ENCODE measurements at places on chromosomes 16 and 17. TPM values are rescaled to one million over a fixed set of nuclear protein-coding genes. Genes with fewer than 3 reads are reported as not detected.

DNA sequence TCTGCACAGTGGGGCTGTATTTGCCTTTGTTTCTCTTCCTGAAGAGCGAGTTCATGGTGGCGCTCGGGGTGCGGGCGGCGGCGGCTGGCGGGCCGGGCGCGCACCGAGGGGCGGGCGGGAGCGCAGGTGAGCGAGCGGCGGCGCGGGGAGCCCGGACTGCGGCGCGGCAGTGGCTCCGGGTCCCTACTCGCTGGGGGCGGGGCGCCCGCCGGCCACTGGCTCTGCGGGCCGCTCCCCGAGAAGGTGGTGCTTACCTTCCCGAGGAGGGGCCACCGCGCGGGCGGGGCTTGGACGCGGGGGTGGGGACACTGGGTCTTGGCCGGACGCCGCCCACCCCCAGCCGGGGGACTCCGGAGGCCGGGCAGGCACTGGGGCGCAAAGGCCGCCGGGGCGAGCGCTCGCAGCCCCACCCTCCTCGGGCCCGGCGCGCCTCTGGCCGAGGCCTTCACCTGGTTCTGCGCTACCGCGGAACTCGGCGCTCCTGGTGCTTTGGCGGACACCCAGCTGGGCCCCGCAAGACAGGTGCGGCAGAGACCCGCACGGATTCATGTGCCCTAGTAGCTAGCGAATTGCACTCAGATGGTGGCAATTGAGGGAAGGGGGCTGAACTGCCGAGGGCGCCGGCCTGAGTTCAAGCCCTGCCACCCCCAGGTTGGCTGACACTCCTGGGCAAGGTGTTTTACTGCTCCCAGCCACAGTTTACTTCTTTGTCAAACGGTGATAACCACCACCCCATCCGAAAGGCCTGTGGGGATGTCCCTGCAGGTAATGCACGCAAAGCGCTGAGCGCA, at the start of gene PPL:
Gene PPL, minus strand, starts transcription at position 158 of the 791 bp plus-strand sequence. Its CDS starts 103 bp downstream, at position 55.
- DNase-seq, result peak; percentile 97

GRCh38 chr17:27384261-27384701, 72.0 kb upstream of the KSR1 start:
- no peak for DNase-seq

DNA sequence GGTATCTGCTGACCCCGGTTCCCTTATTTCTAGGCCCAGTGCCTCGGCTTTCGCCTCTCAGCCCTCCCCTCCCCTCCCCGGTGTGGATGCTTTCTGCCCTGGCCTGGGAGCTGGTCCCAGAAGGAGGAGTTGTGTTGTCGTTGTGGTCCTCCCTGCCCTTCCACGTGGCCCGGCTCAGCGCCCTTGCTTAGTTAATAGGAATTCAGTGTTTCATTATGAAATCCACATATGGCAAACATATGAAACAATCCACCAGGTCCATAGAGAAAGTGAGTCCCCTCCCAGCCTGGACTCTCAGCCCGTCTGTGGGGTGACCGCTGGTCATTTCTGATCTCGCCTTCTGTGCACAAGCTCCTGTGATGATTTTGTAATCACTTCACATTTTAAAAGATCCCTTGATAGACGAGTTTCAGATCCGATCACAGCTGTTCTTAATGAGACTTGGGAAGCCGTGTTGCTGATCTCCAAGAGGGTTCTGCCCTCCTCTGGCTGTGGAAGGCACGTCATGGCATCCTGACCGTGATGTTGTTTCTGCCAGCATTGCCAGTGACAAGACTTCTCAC, 112.1 kb downstream of the BANP start:
- no peak for DNase-seq

DNA sequence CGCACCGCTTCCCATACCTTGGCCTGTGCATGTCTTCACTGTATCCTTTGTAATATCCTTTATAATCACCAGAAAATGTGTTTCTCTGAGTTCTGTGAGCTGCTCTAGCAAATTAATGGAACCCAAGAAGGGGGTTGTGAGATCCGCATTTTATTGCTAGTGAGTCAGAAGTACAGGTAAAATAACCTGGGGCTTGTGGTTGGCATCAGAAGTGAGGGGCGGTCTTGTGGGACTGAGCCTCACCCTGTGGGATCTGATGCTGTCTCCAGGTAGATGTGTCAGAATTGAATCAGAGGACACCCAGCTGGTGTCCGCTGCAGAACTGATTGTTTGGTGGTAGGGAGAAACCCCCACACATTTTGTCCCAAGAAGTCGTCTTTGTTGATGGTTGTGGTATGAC, 382.4 kb downstream of the SNX29 start:
- no peak for DNase-seq

DNA sequence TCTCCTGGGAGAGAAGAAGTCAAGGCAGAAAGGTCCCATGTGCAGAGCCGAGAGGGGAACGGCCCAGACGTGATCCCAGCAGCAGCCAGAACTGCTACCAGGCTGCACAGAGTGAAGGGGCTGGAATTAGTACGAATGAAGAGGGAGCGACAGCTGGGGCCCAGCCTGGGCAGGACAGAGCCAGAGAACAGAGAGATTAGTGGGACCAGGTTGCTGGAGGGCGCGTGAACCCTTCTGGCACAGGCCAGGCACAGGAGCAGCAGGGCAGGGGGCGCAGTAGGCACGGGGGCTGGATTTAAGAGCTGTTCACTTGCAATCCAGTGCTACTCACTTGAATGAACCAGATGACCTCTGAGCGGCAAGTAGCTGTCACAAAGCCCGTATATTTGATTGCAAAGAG, 66.9 kb downstream of the PLXDC1 start:
- no peak for DNase-seq

DNA sequence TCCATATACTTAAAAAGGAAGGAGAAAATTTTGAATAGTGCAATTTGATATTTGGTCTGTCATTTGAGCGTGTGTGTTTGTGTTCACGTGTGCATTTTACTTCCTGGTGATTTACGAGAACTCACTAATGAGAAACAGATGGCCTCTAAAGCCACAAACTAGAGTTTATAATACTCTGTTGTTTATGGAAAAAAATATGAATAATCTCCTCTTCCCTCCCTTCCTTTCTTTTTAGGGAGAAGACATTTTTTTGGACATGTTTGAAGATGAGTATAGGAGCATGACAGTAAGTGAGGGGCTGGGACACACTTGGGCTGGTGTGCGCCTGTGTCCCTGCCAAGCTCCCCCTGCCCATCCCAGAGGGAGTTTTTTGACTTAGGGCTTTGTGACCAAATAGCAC, 102.7 kb downstream of the CLEC16A start:
- no peak for DNase-seq

- DNase-seq, result no peak
Measured at GRCh38 chr16:872436-873242, 72.1 kb upstream of the GNG13 start.

- no peak for DNase-seq
Measured at GRCh38 chr17:38875477-38876075, 5.7 kb downstream of the LASP1 start.

DNA sequence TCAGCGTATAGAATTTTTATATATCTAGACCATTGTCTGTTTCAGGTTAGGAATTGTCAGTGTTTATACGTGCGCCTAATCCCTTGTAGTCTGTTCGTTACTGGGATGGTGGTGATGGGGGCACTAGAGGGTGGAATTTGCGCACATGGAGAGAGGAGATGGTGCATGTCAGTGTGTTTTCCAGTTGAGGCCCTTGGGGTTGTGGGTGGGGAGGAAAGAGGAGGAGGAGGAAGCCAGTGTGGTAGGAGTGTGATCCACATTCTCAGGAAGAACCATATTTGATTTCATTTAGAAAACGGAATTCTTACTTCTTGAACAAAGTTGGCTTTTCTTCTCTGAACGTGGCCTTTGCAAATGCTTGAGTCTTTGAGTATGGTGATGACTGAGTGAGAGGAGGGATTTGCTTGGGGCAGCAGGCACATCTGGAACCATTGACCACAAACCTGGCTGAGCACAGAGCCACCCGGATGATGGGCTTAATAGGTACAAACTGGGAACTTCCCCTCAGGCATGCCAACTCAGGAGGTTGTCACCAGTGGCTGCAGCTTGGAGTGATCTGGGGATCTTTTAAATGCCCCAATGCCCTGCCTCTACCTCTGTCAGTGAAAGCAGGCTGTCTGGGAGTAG, 98.9 kb downstream of the PRKCB start:
- no peak for DNase-seq

DNA sequence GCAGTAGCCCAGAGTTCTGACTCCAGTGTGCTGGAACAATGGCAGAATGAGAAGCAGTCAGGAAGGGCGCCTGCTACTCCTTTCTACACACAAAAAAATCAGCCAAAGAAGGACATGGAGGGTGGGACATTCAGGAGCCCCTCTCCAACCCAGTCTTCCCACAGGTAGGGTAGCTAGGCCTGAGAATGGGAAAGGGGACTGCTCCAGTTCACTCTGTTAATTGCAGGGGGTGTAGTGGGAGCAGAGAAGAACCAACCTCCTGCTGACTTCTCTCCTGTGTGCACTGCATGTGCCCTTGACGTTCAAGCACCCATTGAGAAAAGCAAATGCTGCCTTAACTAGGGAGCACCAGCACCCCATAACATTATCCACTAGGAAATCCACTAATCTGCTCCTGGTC, 119.1 kb upstream of the IRX6 start:
- DNase-seq, result no peak

DNA sequence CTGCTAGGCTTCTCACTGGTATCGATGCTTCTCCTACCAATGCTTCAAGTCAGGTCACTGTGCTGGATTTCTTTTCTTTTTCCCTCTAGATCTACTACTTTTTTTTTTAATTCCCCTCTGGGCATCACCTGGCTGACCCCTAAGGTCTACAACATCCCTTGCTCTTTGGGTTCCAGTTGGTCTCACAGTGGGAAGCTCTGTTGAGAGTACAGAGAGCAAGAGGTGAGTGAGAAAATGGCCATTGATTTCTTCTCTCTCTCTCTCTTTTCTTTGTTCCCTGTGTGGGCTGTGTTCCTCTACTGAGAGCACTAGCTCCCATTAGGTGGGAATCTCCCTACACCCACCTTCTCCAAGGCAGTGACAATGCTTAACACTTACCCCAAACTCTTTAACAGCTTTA, 413.4 kb downstream of the KCNJ2 start:
- DNase-seq, result no peak

DNA sequence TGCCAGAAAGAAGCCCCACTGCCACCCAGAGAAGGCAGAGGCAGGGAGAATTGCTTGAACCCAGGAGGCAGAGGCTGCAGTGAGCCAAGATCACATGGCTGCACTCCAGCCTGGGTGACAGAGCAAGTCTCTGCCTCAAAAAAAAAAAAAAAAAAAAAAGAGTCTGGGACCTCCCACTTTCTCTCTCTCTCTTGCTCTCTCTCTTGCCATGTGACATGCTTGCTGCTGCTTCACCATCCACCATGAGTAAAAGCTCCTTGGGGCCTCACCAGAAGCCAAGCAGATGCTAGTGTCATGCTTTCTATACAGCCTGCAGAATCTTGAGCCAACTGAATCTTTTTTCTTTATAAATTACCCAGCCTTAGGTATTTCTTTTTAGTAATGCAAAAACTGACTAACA, 21.5 kb upstream of the SRSF1 start:
- no peak for DNase-seq

- no peak for DNase-seq
Measured at GRCh38 chr17:62757500-62757951, 50.6 kb downstream of the MARCHF10 start.

- DNase-seq, result no peak
Measured at GRCh38 chr16:12436201-12436657, 367.5 kb downstream of the CPPED1 start.

DNA sequence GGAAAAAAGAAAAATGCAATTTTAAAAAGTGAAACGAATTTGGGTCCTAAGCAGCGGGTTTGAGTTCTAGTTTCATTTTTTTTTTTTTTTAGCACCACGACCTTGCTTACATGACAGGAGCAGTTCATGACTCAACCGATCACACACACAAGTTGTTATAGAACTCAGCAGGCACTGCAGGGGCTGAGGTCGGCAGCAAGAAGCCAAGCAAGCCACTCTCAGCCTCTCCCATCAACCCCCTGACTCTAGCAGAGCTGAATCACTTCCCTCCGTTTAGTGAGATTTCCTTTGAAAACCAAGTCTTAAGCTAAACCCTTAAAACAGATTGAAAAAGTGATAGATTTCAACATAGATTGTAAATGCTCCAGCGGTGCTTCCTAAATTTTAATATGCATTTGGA, 520.8 kb downstream of the HAPSTR1 start:
- no peak for DNase-seq

DNA sequence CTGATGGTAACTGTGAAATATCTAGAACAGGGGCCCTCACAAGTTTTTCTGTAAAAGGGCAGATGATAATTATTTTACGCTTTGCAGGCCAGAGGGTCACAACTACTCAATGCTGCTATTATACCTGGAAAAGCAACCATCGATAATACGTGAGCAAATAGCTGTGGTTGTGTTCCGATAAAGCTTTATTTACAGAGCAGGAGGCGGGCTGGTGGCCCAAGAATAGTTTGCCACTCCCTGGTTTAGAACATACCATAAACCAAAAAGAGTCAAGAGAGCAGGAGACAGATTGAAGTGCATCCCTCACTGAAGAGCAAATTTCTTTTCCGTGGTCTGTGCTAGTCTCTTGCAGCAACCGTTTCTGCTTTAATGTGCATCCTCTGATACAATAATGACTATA, 77.9 kb upstream of the DYNLRB2 start:
- DNase-seq, result no peak

DNA sequence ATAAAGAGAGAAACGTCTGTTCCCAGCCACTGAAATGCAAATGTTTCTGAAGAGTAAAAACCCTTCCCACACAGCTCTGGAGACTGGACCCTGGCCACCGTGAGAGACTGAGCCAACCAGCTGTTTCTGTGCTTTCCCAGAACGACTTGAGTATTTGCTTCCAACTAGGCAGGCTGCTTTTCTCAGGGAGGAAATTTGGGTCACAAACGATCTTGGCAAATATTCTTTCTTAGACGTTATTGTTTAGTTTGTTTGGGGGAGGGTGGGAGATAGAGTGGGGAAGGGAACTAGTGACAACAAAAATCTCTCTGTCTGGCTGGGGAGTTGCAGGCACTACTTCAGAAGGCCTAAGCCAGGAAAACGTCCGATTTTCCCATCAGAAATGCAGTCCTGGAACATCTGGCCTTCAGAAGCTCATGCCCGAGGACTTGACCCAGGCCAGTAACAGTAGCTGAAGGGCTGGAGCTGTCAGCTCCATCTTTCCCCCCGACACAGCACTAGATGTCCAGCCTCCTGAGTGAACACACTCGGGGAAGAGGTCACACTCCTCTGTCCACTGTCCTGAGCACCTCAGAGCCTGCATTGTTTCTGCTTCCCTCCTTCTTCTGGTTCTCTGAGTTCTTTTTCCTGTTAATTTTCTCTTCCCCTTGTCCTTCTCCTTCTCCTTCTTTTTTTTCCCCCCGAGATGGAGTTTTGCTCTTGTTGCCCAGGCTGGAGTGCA, 4.0 kb downstream of the CCDC92B start:
- DNase-seq, result no peak

- no peak for DNase-seq
Measured at GRCh38 chr16:50666658-50667496, 14.2 kb downstream of the SNX20 start.

GRCh38 chr17:20154286-20155000, 145.3 kb downstream of the SPECC1 start:
- no peak for DNase-seq

DNA sequence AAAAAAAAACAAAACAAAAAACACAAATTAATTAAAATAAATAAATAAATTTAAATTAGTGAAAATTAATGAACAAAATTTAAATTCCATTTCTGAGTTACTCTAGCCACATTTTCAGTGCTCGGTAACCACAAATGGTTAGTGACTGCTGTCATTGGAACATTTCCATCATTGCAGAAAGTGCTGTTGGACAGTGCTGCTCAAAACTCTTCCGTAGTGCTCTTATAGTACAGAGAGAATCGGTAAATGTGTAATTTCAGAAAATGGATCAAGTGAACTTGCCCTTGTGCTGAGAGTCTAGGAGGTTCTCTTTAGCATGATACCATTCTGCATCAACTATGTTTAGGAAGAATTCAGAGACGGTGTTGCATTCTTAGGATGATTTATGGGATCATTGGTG, 23.7 kb downstream of the ZNRF1 start:
- DNase-seq, result no peak

The MEAK7 gene
- total RNA-seq, result 32.3 TPM

The ATP1B2 gene
- total RNA-seq, result 2.1 TPM

The HID1 gene
- total RNA-seq, result 101 TPM

Measured in progenitor cell of endocrine pancreas (in vitro differentiated cells).